ENCODE measurements at places on chromosomes 4 and X. TPM values are rescaled to one million over a fixed set of nuclear protein-coding genes. Genes with fewer than 3 reads are reported as not detected.

GRCh38 chr4:163196926-163197480 lies 30.3 kb upstream of the NAF1 start:
- no peak for DNase-seq

The TBX22 gene
- polyA plus RNA-seq = 27.3 TPM

DNA sequence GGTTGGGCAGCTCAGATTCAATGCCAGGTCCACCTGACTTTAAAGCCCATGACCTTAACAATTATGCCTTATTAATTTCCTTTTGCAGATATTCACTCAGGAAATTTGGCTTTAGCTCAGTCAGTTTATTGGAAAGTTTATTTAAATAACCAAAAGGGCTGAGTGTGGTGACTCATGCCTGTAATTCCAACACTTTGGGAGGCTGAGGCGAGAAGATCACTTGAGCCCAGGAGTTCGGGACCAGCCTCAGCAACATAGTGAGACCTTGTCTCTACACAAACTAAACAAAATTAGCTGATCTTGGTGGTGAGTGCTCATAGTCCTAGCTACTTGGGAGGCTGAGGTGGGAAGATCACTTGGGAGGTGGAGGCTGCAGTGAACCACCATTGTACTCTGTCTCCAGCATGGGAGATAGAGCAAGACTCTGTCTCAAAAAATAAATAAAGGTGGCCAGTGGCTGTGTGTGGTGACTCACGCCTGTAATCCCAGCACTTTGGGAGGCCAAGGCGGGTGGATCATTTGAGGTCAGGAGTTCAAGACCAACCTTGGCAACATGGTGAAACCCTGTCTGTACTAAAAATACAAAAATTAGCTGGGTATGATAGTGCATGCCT lies 43.3 kb downstream of the RHOH start:
- DNase-seq = no peak

GRCh38 chrX:97155816-97156215 lies 272.1 kb downstream of the RPA4 start:
- no peak for DNase-seq

DNA sequence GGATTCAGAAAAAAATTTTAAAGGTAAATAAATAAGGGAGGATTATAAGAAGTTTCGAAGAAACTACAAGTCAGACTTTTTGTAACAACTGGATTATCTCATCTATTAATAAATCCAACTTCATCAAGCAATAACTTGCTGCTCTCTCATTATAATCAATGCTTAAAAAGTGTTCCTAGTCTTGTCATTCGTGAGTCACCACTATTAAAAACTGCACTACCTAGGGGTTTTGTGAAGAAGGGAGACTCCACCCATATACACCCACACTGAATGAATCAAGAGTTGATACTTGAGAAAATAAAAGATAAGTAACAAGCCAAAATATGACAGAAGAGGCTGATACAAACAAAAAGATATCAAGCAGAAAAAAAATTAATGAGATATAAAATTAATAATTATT lies 360.5 kb downstream of the ZNF674 start:
- no peak for DNase-seq
